ENCODE measurements at places on chromosomes 2 and 18. TPM values are rescaled to one million over a fixed set of nuclear protein-coding genes. Genes with fewer than 3 reads are reported as not detected.

- DNase-seq, result no peak
Measured at GRCh38 chr2:20169796-20170703, 54.9 kb downstream of the SDC1 start.

DNA sequence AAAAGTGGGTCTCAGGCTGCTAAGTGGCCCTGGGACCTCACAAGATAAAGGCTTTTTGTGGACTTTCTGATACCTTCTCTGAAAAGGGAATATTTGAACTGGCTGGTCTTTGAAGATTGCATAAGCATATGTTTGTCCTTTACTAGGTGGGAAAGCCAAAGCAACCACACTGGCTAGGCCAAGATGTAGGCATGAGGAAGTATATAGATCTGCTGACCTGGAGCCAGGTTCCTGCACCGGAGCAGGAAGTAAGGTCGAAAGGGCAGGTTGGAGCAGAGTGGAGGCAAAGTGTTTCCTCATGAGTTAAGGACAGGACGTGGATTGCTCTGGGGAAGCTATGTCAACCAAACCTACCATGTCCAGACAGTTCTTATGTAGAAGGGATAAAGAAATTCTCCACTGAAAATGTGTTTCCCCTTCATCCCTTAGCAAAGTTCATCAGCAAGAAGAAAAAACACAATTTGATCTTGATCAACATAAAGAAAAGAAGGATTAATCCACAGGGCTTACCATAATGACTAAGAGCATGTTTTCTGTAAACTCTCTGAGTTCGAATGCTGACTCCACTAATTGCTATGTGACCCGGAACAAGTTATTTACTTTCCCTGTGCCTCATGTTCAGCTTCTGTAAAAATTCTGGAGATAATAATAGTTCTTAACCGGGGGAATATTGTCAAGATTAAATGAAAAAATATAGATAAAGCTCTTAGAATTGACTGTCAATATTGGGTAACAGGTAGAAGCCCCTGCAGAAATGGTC, 156.1 kb upstream of the SRD5A2 start:
- no peak for DNase-seq

NT5DC4 gene
- not detected for total RNA-seq

DNA sequence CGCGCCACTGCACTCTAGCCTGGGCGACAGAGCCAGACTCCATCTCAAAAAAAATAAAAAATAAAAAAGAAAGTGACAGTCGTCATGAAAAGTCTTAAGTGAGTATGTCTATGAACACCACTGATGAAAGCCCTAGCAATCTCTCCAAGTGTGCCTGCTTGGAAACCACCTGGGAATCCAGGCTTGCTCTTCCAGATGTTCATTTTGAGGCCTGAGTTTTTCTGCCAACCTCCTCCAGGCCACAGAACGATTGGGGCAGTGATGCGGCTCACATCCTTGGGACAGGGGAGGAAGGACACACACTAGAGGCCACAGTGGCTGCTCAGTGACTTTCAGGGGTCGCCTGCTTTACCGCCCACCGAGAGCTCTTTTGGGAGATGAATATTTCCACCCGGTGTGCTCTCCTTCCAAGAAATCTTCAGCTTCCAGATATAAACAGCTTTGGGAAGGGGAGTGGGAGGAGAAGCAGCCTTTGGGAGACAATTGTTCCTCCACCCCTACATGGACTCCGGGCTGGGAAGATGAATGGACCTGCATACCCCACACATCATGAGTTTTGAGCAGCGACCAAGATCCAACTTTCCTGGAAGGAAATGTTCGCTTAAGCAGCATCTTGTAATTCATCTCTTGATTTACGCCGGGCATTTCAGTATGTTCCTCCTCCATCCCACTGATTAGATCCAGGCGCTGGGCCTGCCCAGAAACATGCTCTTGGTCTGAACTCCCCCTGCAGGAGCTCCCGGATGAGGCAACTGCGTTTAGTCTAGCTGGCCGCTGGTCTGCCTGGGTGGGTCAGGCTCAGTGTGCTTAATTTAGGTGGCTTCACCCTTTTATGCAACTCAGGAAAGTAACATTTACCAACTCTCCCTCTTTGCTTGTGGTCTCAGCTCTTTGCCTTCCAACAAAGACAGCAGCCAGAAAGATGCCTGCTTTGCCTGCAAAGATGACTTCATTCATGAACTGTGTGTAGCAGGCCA, 6.2 kb upstream of the ARMC9 start:
- DNase-seq, result no peak

CXCR4 gene
- 89.3 TPM for total RNA-seq

INO80C gene
- total RNA-seq, result 37.4 TPM

GRCh38 chr2:168732506-168732905, 69.9 kb upstream of the NOSTRIN start:
- no peak for DNase-seq

- peak; percentile 43 for DNase-seq
Measured at GRCh38 chr18:22838639-22839277, 94.4 kb upstream of the RBBP8 start.

ZNF407 gene
- 11.4 TPM for total RNA-seq

- no peak for DNase-seq
Measured at GRCh38 chr2:207422380-207422779, 107.4 kb upstream of the CREB1 start.

- DNase-seq, result no peak
Measured at GRCh38 chr18:42568773-42569172, 546.7 kb downstream of the RIT2 start.

KDM3A gene
- total RNA-seq, result 68.9 TPM

KIAA2012 gene
- total RNA-seq, result not detected

DNA sequence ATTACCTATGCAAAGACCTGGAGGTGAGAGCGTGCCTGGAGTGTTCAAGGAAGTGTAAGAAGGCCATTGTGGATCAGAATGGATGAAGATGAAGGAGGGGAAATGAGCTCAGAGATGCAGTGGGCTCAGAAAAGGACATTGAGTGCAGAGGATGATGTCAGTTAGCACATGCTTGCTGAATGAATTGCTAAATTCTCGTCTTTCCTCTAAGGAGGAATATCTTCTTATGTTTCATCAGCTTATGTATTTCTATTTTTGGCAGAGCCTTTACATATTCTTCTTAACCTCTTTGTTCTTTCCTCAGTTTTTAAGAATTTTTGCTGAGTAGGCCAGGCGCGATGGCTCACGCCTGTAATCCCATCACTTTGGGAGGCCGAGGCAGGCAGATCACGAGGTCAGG, 30.9 kb downstream of the FAM171B start:
- DNase-seq, result no peak

DNA sequence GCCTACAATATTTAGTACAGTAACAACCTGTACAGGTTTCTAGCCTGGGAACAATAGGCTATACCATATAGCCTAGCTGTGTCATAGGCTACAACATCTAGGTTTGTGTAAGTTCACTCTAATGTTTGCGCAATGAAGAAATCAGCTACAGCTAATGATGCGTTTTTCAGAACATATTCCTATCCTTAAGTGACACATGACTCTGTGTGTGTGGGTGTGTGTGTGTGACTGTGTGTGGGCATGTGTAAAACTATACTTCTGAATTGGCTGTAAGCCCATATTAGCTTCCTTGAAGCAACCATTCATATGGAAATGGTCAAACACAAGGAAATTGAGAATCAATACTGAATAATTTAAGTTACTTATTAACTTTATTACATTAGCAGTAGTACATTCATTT, 120.8 kb upstream of the SULT1C3 start:
- no peak for DNase-seq

GRCh38 chr2:1641523-1641922, 102.8 kb downstream of the PXDN start:
- DNase-seq, result no peak

TMEM18 gene
- total RNA-seq, result 27.1 TPM

GRCh38 chr2:107242811-107243210, 356.8 kb upstream of the ST6GAL2 start:
- no peak for DNase-seq

DNA sequence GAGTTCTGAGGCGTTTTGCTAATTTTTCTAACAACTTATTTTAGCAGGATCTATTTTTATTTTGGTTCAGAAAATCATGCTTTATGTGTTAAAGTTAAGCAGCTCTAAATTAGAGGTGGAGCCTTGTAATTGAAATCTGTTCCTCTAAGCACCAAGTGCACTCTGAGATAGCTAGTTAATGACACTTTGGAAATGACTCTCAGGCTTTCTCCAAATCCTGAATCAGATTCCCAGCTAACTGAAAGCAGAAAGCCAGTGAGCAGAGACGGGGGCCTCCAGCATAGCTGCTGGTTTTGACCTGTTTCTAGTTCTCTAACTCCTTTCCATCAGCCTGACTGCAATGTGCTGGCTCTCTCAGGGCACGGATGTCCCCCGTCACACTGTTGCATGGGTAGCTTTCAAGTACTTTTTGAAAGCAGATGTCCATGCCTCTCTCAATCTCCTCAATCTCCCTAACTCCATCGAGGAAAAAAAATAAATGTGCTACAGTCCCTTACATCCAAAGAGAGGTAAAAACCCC, 326.5 kb downstream of the SATB2 start:
- DNase-seq, result no peak

DNA sequence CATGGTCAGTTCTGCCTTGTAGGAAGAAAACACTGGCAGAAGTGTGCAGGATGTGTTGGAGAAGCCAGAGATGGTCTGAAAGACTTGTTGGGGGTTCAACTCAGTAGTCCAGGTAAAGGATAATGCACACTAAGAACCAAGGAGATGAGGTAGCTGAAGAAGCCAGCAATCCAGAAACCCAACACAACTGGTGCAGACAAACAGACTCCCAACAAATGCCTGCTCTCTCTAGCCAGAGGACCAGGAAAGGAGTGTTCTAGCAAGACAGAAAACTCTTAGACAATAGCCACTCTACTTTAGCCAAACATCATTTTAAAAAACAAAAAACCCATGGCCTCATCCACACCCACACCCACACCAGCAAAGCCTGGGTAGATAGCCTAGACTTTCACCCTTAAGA, 33.9 kb downstream of the EVA1A start:
- DNase-seq, result no peak

CRYGD gene
- total RNA-seq, result not detected

DNA sequence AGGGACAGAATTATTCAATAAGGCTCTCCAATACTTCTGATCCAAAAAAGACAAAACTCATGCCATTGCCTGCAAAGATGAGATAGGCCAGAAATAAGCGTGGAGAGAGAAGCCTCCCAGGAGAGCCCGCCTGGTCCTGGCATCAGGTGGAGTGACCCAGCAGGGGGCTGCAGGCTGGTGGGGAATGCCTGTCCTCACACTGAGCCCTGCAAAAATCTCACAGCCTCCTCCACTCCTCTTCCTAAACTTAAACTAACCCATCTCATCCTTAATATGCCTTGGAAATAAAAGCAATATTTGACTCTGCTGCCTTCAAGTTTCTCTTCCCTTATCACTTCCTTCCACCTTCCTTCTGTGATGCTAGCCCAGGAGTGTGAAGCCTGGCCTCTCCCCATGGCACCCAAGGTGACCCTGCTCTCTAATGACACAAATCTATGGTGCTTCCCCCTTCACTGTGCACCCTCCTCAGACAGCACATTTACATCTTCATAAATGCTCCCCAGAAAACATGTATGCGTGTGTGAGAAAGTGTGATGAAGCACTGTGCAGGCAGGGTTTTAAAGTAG, 218.4 kb downstream of the ANAPC1 start:
- no peak for DNase-seq

DNA sequence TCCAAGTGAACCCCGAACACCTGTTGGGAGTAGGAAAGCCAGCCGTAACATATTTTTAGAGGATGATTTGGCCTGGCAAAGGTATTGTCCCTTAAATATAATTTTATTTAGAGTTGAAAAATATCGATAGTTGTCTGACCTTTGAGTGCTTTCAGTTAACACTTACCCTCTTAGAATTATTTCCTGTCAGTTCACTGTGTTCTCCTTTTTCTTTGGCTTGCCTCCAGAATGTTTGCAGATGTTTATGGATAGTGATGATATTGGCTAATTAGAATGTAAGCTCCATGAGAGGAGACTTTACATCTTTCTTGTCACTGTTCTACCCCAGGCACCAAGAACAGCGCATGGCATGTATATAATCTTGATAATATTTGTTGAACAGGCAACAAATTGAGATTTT, 19.8 kb downstream of the PIKFYVE start:
- no peak for DNase-seq

MAP3K2 gene
- total RNA-seq, result 35.2 TPM

- DNase-seq, result no peak
Measured at GRCh38 chr18:7388741-7389140, 157.9 kb downstream of the LRRC30 start.

- no peak for DNase-seq
Measured at GRCh38 chr2:73536133-73536840, 105.9 kb downstream of the NAT8 start.

- no peak for DNase-seq
Measured at GRCh38 chr2:186718903-186719302, 25.0 kb downstream of the FAM171B start.

- DNase-seq, result no peak
Measured at GRCh38 chr2:13260402-13260801, 543.7 kb downstream of the TRIB2 start.

- DNase-seq, result no peak
Measured at GRCh38 chr2:40279001-40279400, 172.9 kb downstream of the SLC8A1 start.

- no peak for DNase-seq
Measured at GRCh38 chr18:79873449-79874110, 75.8 kb downstream of the KCNG2 start.

RIT2 gene
- total RNA-seq, result not detected

DNA sequence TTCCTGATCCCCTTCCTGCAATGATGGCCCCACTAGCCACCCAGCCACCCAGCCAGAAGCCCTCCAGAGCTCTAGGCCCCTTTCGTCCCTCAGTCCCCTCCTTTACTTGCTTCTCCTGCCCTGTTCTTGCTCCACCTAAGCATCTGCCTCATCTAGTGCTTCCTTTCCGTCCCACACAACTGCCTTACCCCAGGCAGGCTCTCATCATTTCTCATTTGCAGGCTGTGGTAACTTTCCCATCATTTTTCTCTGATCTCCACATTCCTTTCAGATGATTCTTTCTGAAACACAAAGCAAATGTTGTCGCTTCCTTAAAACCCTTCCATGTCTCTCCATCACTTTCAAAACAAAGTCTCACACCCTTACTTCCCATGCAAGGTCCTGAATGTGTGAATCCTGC, 459.8 kb downstream of the METTL4 start:
- DNase-seq, result no peak

- DNase-seq, result no peak
Measured at GRCh38 chr2:43429369-43429768, 166.5 kb downstream of the THADA start.

- no peak for DNase-seq
Measured at GRCh38 chr2:146349334-146349733, 1495.5 kb upstream of the ACVR2A start.

STK16 gene
- total RNA-seq, result 34.3 TPM

- DNase-seq, result no peak
Measured at GRCh38 chr2:241410739-241411176, 54.7 kb downstream of the FARP2 start.

NT5C1B gene
- total RNA-seq, result not detected

PIEZO2 gene
- not detected for total RNA-seq

KLHL29 gene
- 2.0 TPM for total RNA-seq

IL36B gene
- total RNA-seq, result not detected

DNA sequence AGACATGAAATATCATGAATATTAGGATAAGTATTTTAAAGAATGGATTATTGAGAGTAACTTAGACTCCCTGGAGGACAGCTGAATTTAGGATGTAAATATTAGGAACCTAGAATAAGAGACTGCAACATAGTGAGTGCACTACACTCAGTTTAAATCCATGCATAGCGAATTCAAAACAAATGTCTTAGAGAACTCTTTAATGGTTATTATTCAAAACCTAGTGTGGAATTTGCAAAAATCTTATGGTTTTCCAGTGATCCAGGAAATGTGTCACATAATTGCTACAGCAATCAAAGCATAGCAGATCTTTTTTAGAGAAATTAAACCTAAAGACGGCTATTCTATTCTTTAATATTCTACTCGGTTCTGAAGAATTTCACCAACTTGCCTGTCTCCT, 239.0 kb downstream of the TMX3 start:
- DNase-seq, result no peak

FRZB gene
- not detected for total RNA-seq

All from activated CD4-positive, alpha-beta T cell treated with anti-CD3 and anti-CD28 coated beads for 36 hours (primary cell).